ENCODE measurements at places on chromosomes 7 and 10.
A peak's percentile ranks its signal among the peaks of the same experiment; 100 is the strongest.

DNA sequence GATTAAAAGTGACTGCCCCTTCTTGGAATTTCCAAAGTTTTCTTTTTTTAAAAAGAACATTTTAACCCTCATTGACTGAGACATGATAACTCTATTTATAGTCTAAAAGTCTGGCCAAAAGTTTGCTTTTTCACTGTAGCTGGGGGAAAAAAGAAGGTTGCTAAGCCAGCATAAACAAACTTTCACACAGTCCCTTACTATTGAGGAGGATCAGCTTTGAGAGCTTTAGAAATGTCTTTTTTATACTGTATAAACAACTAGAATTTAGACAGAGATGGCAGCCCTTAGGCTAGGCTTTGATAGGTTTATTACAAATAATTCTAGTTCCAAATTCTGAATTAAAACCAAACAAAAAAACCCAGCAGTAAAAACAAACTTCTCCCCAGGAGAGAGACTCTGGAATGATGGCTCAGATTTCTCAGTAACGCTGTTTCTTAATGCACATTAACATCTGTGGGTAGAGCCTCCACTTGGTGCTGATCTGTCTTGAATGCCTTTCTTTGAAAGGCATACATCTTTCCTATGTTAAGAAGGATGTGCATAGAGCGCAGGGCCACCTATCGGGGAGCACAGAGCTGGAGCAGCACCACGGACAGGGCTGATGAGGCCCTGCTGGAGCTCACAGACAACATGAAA lies 100.9 kb upstream of the PDLIM1 start:
- no peak for DNase-seq

DNA sequence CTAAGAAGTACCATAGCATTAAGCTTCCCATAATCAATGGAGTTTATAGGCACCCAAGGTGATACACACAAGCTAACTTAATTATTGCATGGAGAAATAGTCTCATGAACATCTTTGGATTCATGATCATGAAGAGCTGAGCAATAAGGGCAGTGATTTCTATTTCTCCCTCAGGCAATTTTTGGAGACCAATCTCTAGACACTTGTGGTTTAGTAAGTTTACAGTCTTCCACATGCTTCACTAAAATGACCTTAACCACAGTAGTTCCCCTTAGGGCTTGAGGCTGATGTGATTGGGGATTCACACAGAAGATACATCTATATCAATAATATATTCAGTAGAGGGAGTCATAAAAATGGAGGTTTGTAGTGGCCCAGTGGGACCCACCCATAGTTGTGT lies 241.2 kb downstream of the CCDC7 start:
- DNase-seq, result no peak

GRCh38 chr10:26437637-26438461 lies at the start of gene APBB1IP:
TSS of gene APBB1IP (plus strand) at chr10:26438341. CDS start at chr10:26492327, 53,986 bp downstream.
- DNase-seq, result peak; percentile 8

DNA sequence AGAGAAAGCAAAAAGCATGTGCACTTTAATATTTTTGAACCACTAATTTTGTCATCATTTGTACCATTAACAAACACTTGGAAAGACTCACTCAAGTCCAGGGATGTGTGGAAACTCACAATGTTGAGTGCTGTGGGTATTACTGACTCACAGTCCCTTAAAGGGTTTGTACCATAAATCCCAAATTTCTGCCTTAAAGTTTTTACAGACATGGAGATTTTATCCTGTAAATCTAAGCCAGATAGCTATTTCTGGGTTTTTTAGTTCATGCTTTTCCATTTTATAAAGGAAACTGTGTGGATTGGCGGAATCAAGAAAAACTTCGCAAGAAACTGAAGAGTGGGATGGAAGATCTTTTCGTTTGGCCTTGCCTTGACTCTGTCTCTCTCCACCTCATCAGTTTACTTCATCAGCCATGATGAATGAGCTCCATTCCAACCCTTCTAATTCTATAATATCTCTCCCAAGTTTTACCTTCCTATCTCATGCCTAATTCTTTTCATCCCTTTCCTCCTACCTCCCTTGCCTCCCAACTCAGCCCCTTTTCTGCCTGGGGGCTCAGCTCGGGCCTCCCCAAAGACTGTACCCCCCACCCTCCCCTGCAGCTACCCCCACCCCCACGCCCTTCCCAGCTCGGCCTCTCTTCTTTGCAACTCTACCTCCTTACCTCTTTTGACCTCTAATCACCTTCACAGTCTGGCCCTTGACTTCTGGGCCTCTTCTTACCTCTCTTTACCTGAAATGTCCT lies 218.5 kb upstream of the MKLN1 start:
- DNase-seq, result no peak

DNA sequence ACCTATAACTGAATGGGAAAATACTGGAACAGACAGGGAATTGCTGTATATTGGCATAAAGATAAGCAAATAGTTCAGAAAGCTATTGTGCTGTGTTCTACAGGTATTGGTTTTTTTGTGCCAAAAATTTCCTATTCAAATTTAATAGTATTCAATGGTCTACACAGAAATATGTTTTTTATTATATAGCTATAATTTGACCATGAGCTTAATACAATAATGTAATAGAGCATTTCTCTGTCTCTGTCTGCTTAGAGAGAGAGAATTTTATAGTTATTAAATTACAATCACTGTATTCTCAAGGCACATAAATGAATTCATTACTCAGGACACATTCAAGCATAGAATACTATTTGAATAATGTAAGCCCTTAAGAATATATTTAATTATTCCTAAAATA lies 62.3 kb upstream of the FZD8 start:
- DNase-seq, result no peak

DNA sequence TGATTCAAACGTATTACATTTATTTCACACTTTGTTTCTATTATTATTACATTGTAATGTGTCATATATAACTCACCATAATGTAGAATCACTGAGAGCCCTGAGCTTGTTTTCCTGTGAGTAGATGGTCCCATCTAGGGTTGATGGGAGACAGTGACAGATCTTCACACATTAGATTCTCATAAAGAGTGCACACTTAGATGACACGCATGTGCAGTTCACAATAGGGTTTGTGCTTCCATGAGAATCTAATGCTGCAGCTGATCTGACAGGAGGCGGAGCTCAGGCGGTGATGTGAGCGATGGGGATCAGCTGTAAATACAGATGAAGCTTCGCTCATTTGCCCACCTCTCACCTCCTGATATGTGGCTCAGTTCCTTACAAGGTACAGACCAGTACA lies 36.1 kb downstream of the BMPER start:
- no peak for DNase-seq

GRCh38 chr10:62071846-62072281 lies 170.4 kb downstream of the ARID5B start:
- DNase-seq, result no peak

DNA sequence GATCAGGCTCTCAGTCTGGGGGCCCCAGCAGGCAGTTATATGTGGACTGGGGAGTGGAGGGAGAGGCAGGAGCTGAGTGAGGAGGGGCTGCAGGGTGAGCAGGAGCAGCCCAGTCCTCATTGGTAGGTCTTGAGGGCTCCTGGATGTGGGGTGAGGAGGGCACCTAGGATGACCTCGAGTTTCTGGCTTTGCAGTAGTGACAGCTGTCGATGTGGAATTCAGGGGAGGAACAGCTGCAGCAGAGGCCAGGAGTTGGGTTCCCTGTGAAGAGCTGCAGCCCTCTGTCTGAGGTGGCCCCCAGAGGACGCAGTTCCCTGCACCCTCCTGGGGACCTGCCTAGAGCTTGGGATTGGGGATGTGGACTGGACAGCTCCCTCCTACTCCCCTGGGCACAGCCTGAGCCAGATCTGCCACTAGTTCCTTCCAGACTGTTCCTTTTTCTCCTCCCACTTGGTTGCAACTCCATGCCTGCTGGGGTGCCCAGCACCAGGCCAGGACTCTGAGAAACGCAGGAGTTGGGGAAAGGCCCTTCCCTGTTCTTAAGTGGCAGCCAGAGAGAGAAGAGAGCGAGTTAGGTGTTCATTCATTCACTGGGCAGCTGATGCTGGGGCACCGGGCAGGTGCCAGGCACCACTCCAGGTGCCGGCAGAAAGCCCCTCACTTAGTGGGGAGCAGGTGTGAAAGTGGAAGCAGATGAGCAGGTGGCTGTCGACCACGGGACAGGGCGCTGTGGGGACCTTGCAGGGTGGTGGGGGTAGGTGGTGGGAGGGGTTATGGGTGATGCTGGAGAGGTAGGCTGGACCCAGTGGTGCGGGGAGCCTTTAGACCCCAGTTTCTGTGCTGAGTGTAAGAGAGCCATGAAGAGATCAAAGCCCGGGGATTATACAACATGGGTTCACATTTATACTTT lies 57.9 kb downstream of the PRF1 start:
- no peak for DNase-seq

- DNase-seq, result no peak
Observed at GRCh38 chr7:80140388-80140787, 5.8 kb downstream of the GNAI1 start.

- no peak for DNase-seq
Observed at GRCh38 chr10:92014620-92015019, 91.0 kb downstream of the BTAF1 start.

DNA sequence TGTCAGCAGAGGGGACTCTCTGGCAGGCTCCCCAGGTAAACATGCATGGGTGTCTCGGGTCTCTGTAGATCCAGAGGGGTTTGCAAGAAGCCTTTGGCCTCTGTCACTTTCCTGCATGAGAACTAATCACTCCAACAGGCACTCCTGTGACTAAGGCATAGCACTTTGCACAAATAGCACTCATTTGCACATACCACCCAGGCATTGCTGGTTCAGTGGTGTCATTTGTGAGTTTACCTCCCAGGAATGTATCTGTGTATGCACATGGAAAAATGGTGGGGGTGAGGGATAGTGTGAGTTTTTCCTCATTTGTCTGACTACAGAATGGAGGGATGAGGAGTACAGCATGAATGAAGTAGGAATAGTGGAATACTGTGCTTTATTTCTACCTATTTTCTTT lies 39.5 kb downstream of the CNNM1 start:
- no peak for DNase-seq

- DNase-seq, result no peak
Observed at GRCh38 chr7:55005241-55005851, 13.5 kb upstream of the EGFR start.

GRCh38 chr10:69209787-69210484 lies 10.2 kb upstream of the HKDC1 start:
- DNase-seq, result no peak

DNA sequence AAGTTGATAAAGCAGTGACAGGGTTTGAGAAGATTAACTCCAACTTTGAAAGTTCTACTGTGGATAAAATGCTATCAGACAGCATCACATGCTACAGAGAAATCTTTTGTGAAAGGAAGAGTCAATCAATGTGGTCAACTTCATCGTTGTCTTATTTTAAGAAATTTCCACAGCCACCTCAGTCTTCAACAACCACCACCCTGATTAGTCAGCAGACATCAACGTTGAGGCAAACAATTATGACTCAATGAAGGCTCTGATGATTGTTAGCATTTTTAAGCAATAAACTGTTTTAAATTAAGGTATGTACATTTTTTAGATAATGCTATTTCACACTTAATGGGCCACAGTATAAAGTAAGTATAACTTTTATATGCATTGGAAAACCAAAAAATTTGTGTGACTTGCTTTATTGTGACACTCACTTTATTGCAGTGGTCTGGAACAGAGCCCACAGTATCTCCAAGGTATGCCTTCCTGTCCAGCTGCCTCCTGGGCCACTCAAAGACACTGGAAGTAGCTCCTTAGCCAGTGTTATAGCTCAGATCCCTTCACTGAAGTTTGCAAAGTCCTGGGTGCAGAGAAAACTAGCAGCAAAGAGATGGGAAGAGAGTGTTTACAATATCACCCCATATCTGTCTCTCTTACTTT lies 293.1 kb downstream of the ARHGAP12 start:
- no peak for DNase-seq

GRCh38 chr7:24714676-24715010 lies 42.6 kb downstream of the GSDME start:
- no peak for DNase-seq
